ENCODE measurements at places on chromosomes 1 and 21. TPM values are rescaled to one million over a fixed set of nuclear protein-coding genes. Genes with fewer than 3 reads are reported as not detected.

GRCh38 chr1:211739671-211740411 is 64.4 kb upstream of the NEK2 start:
- no peak for DNase-seq

The MYOG gene
- not detected for total RNA-seq

- no peak for DNase-seq
Measured at GRCh38 chr1:172513479-172513878, 19.5 kb upstream of the SUCO start.

DNA sequence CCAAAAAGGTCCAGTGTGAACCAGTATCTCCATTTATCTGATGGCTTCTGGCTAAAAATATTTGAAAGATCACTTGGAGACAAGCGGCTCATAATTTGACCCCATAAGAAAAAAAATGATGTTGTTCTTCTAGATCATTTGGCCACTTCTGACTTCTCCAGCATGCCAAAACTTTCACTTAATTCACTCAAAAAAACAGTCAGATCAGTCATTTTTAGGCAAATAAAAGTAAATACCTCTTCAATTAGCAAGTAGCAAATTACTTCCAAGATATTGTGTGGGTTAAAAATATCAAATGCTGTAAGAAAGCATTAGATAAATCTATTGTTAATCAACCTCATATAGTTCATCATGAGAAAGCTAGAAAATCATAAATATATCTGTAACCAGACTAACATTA is 106.0 kb downstream of the ZC3H11B start:
- no peak for DNase-seq

DNA sequence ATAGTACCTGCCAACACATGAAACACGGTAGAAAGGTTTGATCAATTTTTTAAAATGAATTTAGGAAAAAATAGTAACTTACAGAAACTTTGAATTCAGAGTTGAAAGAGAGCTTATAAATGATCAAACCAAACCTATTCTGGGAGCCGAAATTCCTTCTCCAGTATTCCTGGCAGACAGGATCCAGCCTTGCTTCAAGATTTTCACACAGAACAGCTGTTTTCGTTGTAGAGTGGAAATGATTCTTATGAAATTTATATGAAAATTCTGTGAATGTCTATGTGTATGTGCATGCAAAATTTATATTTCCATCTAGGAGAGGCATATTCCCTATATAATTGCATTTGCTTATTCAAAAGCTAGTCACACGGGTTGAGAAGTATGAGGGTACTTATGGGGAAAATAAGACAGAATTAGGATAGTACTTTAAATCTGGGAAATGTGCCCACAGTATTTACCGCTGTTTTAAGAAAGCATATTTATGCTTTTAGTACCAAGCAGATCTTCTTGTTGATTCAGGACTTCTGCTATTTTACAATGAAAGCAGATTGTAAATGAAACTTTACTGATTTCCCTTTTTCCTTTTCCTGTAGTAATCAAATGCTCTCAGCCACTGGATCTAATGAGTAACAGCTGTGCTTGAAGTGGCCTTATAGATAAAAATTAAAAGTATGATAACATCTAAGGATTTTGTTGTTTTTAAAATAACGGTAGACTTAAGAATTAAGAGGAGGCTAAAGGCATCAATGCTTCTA is 30.4 kb downstream of the PRRX1 start:
- DNase-seq, result no peak

The FAM151A gene
- total RNA-seq, result not detected

- peak; percentile 33 for DNase-seq
Measured at GRCh38 chr1:55214934-55215193, 300 bp downstream of the USP24 start.

The ZBTB8B gene
- total RNA-seq, result not detected

DNA sequence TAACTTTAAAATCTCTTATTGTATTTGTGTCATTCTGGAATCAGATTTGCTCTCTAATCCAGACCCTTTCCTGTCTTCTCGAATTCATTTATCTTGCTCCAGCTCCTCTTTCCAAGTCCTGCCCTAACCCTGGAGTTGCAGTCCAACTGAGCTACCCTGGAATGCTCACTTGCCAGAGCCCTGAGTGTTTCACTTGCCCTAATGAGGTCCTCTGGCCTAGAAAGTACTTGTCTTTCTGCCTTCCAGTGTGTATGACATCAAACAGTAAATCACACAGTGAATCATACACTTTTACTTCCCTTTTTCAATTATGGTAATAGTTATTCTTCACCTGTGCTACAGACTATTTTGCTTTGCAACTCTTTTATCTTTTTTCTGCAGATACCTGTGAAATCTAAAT is 96.9 kb downstream of the NEK7 start:
- peak; percentile 56 for DNase-seq
